RPMI8226 (cell line): ENCODE measurements at places on chromosomes 3 and 15.
A peak's percentile ranks its signal among the peaks of the same experiment; 100 is the strongest.

DNA sequence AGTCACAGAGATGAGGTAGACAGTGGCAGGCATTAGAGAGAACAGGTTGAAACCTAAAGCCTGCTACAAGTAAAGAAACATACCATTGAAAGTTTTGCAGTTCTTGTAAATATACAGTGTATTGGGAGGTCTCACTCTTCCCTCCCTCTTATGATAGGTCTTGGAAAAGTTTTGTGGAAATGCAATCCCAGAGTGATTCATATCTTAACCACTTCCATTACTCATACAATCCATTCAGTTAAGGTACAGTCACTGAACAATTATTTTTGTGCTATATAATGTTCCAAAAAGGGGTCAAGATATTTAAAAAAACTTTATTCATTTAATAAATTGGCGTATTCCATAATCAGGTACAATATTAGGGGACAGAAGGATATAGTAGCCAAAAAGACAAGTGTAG is 737.7 kb upstream of the ALCAM start:
- no peak for DNase-seq

DNA sequence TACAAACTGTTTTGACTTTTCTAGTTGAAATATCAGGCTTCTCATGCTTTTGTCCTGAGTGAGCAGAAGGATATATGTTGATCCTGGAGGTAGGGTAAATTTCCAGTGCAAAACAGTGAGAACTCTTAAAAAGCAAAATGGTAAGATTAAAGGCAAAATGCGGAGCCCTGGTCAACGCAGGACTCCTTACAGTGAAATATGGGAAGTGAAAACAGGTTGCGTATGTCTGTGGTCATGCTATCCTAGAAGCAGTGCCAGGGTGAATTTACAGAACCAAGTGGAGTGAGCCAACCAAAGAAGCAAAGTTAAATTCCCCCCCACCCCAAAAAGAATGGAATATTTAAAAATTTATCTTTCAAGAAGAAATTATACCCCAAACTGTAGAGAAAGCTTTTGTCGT is 256.4 kb downstream of the NR2F2 start:
- DNase-seq, result peak; percentile 36

- DNase-seq, result no peak
Observed at GRCh38 chr3:43388915-43389314, 102.6 kb downstream of the SNRK start.

GRCh38 chr3:157063926-157064325 is 96.0 kb downstream of the CCNL1 start:
- DNase-seq, result no peak

DNA sequence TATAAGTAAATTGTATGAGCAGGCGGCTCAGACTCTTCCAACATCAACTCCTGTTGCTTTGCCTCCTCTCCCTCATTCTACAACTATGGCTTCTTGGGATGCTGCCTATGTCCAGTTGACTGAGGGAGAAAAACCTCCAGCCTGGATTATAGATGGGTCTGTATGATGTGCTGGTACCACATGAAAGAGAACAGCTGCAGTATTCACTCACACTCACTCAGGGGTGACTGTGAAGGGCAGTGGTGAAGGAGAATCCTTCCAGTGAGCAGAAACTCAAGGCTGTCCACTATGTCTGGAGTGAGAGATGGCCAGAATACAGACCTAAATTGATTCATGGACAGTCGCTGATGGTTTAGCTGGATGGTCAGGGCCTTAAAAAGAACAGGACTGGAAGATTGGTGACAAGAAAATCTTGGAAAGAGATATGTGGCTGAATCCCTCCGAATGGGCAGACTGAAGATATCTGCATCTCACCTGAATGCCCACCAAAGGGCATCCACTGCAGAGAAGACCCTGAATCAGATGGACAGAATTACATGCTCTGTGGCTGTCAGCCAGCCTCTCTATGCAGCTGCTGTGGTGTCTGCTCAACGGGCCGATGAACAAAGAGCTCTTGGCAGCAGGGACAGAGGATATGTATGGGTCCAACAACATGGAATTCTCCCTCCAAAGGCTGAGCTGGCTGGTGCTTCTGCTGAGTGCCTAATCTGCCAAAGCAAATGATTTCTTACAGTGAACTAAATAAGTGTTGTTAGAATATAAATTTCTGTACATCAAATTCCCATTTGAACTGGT is 1.9 kb upstream of the BCL2L10 start:
- DNase-seq, result no peak

DNA sequence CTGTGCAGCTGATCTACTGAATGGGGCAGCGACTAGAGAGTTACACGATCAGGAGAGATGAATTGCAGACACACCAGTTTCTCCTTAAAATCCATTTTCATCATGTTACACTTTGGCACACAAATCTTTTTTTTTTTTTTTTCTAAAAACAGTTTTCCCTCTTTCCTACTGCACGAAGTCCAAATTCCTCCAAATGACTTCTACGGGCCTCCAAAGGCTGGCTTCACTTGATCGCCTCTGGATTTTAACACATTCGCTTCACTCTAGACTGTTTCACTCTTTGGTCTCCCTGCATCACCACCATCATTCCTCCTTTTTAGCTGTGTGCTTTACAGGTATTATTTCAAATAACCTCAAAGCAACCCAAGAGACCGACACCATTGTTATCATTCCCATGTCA is 268.6 kb downstream of the RORA start:
- no peak for DNase-seq

GRCh38 chr3:66593978-66594377 is 93.2 kb upstream of the LRIG1 start:
- no peak for DNase-seq

DNA sequence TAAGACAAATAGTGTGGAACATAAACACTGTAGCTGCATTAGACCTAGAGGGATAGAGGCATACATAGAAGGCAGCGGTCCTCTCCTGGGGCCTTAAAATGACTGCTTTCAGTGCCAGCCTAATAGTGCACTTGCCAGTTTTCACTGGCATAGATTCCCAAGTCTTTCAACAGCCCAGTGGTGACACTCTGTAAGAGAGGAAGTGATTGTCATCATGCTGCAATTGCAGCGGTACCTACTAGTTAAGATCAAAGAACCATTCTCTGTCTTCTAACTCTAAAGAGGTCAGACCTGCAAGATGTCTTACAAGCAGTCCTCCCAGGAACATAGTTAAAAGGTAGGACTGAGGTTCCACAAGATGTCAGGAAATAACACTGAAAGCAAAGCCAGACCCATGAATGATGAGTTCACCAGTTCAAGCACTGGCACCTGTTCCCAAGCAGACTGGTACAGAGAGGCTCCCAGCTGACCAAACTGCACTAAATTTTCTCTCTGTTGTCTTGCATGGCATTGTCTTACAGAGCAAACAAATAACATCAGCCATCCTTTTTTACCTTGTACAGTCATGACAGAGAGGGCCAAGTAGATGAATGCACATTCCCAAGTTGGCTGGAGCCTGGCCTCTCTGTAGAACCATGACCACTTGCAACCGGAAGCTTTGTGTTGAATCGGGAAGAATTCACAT is 100.5 kb upstream of the SKOR1 start:
- DNase-seq, result no peak

- no peak for DNase-seq
Observed at GRCh38 chr3:15755181-15755580, 42.6 kb downstream of the ANKRD28 start.

GRCh38 chr3:13854492-13854891 is 25.4 kb downstream of the WNT7A start:
- no peak for DNase-seq
